ENCODE measurements at places on chromosomes 1 and 21. TPM values are rescaled to one million over a fixed set of nuclear protein-coding genes. Genes with fewer than 3 reads are reported as not detected.

The VN1R5 gene
- polyA plus RNA-seq, result not detected

The LIPI gene
- not detected for polyA plus RNA-seq

The KRTAP7-1 gene
- polyA plus RNA-seq, result not detected

The IL10RB gene
- 20.1 TPM for polyA plus RNA-seq
